Inflammatory macrophage treated with lipopolysaccharide for 1 hour (primary cell): ENCODE measurements at places on chromosomes 12 and 14.
A peak's percentile ranks its signal among the peaks of the same experiment; 100 is the strongest.

DNA sequence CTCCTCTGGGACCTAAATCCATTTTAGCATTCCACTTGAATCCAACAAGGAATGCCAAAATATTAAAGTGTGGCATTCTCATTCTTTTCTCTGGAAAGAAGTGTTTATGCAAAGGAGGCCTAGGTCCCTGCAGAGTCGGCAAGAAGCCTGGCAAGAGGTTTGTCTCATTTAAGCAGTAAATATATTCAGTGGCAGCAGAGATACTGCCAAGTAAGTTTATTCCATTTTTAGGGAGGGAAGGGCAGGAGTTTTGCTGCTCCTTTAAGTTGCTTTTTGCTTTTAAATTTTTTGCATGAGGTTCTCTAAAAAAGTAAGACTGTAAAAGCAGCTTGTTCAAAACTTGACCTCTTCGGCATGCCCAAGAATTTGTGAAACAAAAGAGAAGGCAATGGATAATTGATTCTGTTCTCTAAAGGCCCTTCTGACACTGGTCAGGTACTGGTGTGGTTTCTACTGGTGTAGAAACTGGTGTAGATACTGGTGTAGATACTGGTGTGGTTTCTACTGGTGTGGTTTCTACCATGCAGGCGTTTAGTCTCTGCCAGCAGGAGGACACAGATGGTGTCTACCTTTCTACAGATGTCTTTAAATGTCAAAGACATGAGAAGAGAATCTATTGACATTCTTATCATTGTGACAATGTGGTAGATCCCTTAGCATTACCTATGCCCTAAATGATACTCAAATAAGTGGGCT, 107.3 kb downstream of the SAMD4A start:
- no peak for DNase-seq

GRCh38 chr14:22658946-22659345, 14.8 kb upstream of the OR6J1 start:
- DNase-seq, result no peak

- DNase-seq, result no peak
Observed at GRCh38 chr12:66500841-66501240, 178.0 kb downstream of the GRIP1 start.

DNA sequence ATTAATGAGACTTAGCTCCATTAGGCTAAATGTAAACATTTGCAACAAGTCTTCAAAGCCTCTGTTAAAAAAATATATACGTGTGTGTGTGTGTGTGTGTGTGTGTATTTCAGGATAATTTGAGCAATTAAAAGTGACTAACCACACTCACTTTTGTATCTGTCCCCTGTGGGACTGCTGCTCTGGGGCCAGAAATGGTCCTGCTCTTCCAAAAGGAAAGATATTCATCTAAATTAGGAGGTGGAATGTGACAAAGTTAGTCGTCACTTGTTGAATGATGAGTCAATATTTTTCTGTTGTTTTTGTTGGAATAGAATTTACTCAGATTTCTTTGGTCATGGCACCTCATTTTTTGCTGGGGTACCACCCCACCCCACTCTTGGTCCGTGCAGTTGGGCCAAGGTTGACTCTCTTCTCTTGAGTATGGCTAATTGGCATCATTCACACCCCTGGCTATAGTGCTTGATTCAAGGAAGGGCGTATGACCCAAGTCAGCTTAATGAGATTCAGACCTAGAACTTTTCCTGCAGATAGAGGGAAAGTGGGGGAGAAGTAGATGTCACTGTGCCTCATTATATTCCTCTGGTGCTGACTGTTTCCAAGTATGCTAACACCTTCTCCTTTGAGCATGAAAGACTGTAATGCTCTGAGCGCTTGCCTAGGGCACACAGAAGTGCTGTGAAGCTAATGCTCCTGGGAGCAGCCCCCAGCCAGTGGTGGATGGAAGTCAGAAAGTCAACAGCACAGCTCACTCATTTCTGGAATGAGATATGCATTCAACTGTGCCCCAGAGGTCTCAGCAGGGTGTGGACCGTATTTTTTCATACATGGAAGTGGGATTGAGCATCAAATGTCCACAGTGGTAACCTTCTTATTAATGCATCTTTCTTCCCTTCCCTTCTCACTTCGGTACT, 577.0 kb upstream of the TBX3 start:
- DNase-seq, result no peak

DNA sequence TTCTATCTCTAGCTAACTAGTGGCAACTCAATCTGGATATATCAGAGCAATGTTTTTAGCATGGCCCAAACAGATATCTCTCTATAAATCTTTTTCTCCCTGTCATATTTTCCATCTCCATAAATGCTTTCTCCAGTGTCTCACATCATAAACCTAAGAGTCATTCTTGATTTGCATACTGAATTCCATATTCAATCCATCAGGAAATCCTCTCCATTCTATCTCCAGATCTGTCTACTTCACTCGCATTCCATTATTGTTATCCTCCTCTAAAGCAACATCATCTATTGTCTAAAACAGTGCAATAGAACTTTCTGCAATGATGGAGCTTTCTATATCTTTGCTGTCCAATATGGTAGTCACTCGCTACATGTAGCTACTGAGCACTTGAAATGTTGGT, 45.5 kb upstream of the ERGIC2 start:
- DNase-seq, result no peak

GRCh38 chr14:32432813-32433538, 103.9 kb downstream of the AKAP6 start:
- no peak for DNase-seq

GRCh38 chr12:27779416-27779919, 565 bp upstream of the KLHL42 start:
- peak; percentile 16 for DNase-seq

- DNase-seq, result no peak
Observed at GRCh38 chr12:95474660-95474958, 657 bp downstream of the METAP2 start.

- DNase-seq, result no peak
Observed at GRCh38 chr12:85277900-85278597, 2.0 kb upstream of the ALX1 start.

DNA sequence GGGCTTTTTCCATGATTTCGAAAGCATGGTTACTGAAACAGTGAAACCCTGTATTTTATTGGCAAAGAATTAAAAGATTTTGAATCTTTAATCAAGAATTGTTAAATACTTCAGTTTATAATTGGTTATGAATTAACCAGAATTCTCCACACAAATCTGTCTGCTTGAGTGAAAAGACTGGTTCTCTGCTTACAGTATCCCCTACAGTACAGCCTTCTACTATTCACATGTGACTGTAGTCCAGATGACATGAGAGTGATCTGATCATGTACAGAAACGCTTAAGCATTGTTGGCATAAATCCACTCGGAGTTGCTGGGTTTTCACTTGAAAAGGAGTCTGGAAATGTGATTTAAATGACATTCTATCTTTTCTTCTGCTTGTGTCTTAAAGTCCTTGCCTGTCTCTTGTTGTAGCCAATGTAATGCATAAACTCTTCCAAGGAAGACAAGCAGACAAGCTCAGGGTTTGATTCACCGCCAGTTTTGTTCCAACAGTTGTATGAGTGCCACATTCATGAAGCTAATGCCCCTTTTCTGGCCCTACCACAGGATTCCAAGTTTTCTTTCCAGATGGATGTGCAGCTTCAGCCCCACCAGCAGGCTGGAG, 222.0 kb upstream of the LRIG3 start:
- DNase-seq, result no peak

- no peak for DNase-seq
Observed at GRCh38 chr14:80543211-80543610, 331.9 kb upstream of the DIO2 start.

- no peak for DNase-seq
Observed at GRCh38 chr12:32010631-32011336, 51.6 kb downstream of the RESF1 start.

DNA sequence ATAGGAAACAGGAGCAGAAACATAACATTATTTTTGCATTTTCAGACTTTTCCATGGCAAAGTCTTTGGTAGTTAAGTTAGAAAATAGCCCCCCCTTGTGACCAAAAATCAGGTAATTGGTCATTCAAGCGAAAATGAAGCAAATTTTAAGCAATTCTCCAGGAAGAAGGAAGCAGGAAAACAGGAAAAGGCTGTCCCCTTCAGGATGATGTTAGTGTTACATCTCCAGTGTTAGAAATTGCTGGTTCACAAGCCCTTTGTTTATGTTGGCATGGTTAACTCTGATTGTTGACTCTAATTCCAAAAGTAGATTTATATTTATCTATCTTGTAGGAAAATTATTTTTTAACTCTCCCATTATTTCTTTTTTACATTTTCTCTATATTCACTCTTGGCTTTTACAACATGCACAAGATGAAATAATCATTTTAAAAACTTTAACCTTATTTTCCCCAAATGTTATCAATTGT, 18.8 kb upstream of the GAS2L3 start:
- DNase-seq, result peak; percentile 84

GRCh38 chr12:68453876-68454275, 121.7 kb upstream of the MDM1 start:
- DNase-seq, result no peak

DNA sequence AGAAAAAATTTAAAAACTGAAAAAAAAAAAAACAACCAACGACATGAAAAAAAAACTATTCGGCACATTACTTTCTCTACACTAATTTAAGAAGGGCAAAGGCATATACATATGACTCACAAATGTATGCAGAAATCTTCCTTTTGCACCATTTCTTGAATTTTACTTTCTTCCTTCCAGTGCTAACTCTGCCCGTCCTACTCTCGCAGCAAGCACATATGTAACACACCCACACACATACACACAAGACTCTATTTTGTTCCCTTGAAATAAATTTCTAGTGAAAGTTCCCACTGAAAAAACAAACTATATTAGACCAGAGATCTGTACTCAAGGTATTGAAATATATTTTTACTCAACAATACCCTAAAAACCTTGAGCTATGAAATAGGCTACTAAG, 14.6 kb downstream of the BTG1 start:
- peak; percentile 66 for DNase-seq

GRCh38 chr14:60856111-60856510, 121.5 kb downstream of the MNAT1 start:
- no peak for DNase-seq

DNA sequence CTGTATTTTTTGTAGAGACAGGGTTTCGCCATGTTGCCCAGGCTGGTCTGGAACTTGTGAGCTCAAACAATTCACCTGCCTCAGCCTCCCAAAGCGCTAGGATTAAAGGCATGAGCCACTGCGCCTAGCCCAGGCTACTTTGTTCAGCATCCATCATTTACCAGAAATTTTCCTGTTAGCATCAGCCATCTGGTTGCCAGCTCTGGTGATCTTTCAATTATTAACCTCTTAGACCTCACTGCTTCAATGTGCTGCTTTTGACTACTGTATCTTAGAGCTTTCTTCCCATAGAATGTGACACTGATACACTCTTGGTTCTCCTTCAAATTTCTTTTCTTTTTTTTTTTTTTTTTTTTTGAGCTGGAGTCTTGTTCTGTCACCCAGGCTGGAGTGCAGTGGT, 5.4 kb upstream of the AMHR2 start:
- DNase-seq, result no peak

- no peak for DNase-seq
Observed at GRCh38 chr14:105980224-105980623, 453.8 kb downstream of the TMEM121 start.

DNA sequence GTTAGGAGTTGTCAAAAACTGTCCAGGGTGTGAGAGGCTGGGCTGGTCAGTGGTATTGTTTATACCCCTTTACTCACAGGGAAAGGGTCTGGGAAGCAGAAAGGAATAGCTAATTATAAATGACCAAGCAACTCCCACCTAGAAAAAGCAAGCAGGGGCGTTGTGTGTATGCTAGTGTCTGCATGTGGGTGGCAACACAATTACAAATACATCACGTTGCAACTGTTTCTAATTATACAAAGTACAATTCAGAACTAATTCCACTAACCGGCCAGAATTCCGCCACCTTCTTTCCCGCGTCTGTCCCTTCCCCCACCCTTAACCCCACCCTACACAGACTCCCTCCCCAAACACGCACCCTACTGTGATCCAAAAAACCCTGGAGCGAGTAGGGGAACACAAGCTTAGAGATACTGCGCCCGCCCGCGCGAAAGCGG, 2.2 kb downstream of the DPF3 start:
- DNase-seq, result no peak

DNA sequence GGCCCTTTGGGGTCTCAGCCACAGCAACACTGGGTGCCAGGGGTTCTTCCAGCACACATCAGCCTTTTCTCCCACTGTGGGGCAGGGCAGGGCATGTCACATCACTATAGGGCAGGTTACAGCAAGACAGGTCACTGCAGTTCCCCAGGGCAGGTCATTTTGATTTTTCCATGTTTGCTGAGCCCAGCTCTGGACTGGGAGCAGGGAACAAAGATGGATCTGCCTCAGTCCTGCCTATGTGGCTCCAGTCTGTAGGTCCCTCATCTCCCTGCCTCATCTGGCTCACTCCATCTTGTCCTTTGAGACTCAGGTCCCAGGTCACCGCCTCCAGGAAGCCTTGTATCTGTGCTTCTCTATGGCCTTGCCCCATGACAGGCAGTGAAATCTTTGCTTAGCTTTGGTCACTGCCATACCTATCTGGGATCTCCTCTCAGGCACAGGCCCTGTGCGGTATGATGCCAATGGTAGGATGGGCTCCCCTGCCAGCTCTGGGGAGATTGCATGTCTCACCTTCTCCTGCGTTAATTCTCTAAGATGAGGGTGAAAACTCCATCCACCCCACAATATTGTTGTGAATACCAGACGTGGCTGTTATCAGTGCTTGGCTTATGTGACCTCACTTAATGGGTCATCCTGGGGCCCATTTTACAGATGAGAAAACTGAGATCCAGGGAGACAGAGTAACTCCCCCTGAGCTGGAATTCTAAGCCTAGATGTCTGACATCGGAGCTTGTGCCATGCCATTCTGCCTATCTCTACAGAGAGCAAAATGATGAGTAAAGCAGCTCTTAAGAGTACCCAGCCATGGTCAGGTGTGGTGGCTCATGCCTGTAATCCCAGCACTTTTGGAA, 1.5 kb downstream of the SERPINA6 start:
- DNase-seq, result no peak

GRCh38 chr12:12990700-12991468, 9.2 kb downstream of the HEBP1 start:
- no peak for DNase-seq

- no peak for DNase-seq
Observed at GRCh38 chr14:91293281-91293680, 48.8 kb upstream of the GPR68 start.
